Activated CD4-positive, alpha-beta T cell treated with anti-CD3 and anti-CD28 coated beads, Interleukin-2, amount 50 U/mL, for 4 hours (primary cell): ENCODE measurements at places on chromosomes 2 and 18.
A peak's percentile ranks its signal among the peaks of the same experiment; 100 is the strongest.

DNA sequence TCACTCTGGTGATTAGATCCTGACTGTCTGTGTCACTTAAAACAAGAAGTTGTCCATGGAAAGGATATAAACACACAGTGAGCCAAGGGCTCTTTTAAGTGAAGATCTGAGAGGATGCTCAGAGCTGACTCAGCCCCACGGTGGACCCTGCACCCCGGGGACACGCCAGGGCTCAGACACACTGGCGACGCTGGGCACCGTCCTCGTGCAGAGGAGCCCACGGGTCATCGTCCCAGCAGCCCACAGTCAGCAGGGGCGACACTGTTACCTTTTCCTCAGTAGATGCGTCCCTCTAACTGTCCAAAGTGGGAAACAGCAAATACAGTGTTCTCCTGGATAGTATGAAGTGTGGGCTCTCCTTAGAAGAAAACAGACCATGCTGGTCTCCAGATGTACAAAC, 225.6 kb downstream of the HDAC4 start:
- DNase-seq = no peak

DNA sequence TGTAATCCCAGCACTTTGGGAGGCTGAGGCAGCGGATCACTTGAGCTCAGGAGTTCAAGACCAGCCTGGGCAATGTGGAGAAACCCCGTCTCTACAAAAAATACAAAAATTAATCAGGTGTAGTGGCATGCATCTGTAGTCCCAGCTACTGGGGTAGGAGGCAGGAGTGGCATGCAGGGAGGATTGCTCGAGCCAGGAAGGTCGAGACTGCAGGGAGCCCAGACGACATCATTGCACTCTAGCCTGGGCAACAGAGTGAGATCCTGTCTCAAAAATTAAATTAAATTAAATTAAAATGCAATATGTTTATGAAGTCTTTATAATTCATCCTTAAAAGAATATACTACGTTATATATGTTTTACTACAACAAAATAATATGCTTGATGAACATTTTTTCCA, 38.1 kb downstream of the CHN1 start:
- DNase-seq = no peak

DNA sequence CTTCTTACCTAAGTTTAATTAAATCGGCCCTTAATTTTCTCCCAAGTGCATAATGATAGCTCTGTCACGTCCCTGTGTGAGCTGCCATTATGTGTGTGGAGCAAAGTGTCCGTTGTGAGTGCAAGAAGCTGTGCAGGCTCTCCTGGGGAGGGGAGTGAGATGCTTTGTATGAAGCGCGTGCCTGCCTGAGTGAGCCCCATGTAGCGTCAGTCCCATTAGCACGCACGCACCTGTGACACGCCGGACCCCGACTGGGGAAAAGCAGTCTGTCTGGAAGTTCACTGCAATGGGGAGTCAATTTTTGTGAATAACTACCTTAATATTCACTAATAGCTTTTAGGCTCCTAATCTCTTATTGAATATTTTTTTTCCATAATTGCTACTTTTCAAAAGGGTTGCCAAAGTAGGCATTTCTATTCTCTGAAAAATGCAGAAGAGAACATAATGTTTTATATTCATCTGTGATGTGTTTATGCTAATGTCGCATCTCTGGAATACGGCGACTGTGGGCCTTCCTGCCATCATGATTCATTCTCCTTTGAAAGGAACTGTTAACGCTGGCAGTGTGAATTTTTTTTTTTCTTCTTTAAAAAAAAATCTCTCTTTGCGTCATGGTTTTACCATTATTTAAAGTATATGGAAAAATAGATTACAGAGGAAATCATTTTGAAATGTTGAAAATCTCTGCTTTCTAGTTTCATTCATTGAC, 157.7 kb downstream of the COL4A4 start:
- DNase-seq = no peak

GRCh38 chr18:31965316-31965970, 22.5 kb upstream of the TRAPPC8 start:
- no peak for DNase-seq

- no peak for DNase-seq
Observed at GRCh38 chr2:9401646-9402371, 21.5 kb downstream of the ITGB1BP1 start.

DNA sequence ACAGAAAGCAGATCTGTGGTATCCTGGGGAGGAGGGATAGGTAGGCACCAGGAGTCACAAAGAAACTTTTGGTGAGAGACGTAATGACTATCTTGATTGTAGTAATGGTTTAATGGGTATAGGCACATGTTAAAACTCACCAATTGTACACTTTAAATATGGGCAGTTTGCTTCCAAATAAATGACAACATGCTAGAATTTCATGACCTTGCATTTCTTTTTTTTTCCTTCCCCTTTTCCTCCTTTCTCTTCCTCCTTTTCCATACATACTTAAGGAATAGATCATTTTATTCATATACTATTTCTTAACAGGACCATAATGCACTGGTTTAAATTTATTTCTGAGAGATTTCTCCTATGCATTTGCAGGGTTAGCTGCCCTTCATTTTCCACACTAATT, 341.8 kb downstream of the TMEM182 start:
- DNase-seq = no peak

DNA sequence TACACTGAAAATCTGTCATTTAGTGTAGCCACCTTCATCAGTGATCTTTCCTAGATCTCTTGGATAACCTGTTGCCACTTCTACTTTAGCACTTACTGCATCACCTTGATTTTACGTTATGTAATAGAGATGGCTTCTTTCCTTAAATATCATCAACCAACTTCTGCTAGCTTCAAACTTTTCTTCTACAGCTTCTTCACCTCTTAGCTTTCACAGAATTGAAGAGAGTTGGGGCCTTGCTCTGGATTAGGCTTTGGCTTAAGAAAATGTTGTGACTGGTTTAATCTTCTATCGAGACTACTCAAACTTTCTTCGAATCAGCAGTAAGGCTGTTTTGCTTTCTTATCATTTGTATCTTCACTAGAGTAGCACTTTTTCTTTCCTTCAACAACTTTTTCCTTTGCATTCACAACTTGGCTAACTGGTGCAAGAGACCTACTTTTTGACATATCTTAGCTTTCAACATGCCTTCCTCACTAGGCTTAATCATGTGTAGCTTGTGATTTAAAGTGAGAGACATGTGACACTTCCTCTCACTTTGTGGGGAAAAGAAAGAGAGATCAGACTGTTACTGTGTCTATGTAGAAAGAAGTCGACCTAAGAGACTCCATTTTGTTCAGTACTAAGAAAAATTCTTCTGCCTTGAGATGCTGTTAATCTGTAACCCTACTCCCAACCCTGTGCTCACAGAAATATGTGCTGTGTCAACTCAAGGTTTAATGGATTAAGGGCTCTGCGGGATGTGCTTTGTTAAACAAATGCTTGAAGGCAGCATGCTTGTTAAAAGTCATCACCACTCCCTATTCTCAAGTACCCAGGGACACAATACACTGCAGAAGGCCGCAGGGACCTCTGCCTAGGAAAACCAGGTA, 99.6 kb downstream of the ATL2 start:
- DNase-seq = no peak

DNA sequence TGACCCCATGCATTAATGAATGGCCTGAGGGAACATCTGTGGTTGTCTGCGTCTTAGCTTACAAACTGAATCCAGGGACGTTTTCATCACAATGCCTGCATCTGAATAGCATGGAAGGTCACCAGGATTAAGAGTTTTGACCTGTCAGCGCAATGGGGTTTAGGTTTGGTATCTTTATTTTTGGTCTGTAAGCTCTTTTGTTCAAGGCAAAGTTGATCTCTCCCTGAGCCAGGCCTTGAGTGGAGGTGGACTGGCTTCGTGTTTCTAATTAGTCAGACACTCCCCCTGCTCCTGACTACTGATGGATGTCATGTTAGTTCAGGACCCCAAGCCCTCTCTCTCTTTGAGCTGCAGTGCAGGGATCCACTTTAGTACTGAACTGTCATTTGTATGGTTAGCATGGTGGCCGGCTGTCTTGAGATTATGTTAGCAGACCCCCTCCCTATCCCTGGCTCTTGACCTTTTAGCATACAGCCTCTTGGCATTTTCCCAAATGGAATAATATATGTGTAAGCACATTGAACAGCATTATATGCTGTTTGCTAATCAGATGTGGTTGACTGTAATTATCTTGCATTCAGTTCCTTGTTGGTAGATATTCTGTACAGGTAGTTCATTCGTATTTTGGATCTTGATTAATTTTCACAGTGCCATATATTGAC, 59.2 kb downstream of the LYPD6 start:
- no peak for DNase-seq

DNA sequence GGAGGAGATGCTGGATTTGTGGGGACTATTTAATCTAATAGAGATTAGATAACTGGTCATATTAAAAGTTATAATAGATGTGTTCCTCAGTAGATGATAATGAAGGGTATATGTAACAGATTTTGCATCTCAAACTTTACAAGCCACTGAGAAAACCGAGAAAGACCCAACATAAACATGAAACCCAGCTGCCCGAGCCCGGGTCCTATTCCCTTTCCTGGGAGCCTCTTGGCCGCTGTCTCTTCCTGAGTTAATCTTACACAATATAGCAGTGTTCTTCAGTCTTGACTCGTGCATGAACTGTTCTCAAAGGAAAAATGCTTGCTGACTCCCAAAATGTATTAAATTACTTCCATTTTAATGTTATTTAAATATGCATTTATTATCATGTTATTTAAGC, 94.5 kb downstream of the COPS8 start:
- no peak for DNase-seq

DNA sequence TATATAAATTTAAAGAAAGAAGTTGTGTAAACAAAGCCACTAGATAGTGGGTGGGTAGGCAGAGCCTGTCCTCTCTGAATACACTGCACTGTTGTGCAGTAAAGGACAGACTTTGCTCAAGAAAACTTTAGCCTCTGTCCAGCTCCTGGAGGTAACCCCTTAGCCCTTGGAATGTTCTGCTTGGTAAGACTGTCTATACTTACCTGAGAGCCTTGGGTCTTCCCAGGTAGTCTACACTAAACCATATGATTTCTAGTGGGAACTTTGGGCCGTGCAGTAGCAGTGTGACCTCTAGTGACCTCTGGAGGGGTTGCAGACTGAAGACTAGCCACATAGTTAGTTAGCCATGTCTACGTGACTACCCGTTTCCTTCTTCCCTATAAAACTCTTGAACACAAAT, 678.3 kb upstream of the NRXN1 start:
- DNase-seq = no peak

DNA sequence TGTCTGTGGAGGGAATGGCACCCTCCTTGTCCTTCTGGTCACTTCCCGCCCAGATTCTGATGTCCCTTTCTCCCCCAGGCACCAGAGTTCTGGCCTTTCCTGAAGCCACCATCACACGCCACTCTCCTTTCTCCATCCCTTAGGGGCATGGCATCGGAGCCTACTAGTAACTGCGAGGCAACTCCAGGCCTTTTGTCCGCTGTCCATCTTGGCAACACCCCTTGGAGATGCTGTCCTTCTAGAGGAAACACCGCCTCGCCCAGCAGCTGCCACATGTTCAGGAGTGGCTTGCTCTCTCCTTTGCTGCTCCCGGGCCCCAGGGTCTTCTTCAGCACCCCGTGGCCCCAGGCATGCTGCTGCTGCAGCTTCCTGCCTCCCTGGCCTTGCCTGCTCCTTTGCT, 267.0 kb downstream of the SRBD1 start:
- DNase-seq = no peak

DNA sequence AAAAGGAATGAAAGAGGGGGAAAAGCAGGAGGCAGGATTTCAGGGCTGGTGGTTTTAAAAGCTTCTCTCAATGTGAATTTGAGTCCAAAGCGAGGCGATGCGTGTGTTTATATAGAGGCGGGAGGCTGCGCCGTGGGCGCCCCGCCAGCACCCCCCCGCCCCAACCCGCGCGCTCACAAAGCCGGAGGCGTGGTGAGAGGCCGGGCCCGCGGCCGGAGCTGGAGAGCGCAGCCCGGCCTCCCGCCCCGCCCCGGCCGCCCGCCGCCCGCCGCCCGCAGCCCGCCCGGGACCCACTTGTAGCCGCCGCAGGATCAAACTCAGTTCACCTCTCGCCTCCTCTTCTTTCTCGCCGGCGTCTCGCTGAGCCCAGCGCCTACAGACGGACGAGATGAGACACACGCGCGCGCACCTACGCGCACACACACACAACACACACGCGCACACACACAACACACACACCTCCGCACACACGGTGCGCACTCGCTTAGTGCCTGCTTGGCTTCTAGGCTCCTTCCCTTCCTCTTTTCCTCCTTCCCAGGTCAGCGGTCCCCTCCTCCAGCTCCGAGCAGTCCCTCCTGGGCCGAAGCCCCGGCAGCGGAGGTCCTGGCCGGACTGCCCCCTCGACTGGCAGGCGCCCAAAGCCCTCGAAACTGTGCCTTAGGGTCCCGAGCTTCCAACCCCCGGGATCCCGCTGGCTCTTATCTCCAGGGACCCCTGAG, 1.3 kb upstream of the CYP26B1 start:
- DNase-seq = no peak

GRCh38 chr18:39348757-39349156, 1783.2 kb upstream of the CELF4 start:
- no peak for DNase-seq

GRCh38 chr2:216210701-216211540, 101.8 kb downstream of the XRCC5 start:
- DNase-seq = no peak

DNA sequence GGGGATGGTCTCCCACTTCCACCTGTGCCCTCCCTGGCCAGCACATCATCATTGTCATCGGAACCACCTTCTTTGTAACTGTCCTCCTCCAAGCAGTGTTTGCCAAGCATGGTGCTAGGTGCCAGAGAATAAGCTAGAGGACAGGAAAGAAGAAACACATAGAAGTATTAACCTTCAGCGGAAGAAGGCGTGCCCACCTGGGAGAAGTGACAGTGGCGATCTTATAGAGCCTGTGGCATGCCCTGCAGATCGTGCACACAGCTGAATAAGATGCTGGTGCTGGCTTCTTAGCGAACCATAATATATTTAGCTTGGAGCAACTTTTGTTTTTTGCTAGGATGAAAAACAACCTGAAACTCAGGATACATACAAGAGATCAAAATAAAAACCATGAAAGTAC, 148.0 kb downstream of the FAM210A start:
- DNase-seq = no peak

- DNase-seq = peak; percentile 84
Observed at GRCh38 chr18:63320123-63320974, 780 bp upstream of the BCL2 start.

DNA sequence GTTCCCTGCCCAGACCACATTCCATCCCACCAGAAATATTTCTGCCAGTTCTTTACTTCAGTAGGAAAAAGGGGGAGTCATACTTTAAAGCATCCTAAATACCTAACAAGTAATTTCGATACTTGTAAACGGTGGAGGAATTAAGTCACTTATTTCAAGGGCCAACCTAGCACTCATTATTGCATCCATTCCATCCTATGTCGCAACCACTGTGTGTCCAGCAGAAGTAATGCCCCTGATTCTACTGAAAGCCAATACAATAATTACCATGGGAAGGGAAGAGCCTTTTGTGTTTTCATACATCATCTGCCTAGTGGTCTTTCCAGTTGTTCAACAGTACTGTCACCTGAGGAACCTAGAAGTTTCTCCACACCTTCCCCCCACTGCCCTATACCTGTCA, 12.5 kb downstream of the SERPINB8 start:
- no peak for DNase-seq

- DNase-seq = no peak
Observed at GRCh38 chr2:183459466-183459865, 335.2 kb downstream of the NUP35 start.
